GOT3 (cell line): ENCODE measurements at places on chromosomes 6 and 20.

DNA sequence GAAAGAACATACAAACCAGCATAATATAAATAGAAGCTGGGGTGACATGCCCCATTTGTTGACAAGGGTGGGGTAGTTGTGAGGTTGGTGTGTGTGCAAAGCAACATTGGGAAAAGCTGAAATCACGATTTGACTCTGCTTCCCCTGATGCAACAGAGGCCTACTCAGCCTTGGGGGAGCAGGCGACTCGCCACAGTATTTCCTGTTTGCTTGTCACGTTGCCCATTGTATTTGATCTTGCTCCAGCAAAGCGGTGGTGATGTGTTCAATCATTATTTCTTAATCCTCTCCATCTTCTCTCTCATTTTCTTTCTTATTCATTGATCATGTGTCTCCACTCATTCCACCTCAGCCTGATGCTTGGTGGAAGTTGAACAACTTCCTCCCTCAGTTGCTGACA lies 165.8 kb upstream of the CITED2 start:
- DNase-seq: no peak

DNA sequence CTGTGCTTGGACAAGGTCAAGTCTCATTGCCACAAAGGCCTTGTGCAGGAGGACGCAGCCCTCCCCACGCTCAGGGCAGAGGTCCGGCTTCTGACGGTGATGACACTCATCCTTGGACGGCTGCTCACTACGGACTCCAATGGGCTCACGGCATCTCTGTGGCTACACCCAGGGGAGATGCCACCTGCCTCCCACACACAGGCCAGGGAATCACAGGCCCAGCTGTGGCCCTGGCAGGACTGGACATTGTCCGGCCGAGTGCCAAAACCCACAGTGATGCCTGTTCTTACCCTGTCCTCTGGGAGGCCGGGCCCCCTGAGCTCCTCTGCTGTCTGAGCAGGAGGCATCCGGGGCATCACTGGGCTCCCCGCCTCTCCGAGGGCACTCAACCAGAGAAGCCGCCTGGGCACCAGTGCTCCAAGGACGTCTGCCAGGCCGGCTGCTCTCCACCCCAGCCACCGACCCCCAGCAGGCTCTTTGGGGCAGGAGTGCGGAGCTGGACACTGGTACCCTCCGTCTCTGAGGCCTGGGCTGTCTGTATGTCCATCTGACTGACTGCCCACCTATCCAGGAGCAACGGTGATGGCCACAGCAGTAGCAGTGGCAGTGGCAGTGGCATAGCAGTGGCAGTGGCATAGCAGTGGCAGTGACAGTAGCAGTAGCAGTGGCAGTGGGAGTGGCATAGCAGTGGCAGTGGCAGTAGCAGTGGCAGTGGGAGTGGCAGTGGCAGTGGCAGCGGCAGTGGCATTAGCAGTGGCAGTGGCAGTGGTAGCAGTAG lies 1.9 kb downstream of the RBBP8NL start:
- DNase-seq: no peak

DNA sequence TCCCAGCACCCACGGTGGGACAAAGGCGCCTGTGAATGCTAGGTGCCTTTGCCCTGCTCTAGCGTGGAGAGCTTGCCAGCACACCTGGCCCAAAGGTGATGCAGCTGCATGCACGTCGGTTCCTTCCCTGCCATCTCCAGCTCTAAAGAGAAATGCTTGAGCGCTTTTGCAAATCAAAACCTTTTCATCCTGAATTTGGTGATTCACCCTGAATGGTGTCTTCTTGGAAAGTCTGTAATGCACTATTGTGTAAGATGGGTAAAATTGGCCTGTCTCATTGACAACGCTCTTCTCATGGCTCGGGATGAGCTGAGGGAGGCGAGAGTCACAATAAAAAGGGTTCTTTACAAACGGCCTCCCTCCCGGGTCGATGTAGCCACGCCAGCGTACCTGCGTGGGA lies 103.1 kb upstream of the ID4 start:
- no peak for DNase-seq

- DNase-seq: no peak
Observed at GRCh38 chr6:34182751-34183531, 37.1 kb upstream of the GRM4 start.

- DNase-seq: no peak
Observed at GRCh38 chr6:37381579-37381978, 27.8 kb downstream of the RNF8 start.
